Stimulated activated CD4-positive, alpha-beta T cell treated with anti-CD3 and anti-CD28 coated beads, Interleukin-1b, Interleukin-23, amount 100 ng/mL, for 48 hours (primary cell): ENCODE measurements at places on chromosomes 3 and 15.

DNA sequence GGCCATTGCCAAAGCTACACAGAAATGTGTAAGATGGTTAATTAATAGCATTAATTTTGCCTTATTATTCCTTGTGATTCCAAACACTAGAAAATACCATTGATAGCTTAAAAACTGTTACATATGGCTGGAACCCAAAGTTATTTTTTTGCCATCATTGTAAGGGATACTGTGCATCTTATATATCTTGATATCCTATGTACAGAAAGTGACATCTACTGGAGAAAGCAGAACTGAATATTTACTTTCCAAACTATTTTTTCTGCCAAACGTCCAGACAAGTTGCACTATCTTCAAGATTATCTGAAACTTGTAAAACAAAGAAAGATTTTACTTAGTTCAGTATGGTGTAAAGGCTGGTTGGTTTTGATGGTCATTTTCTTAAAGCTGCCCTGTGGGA, 33.3 kb upstream of the MEIS2 start:
- no peak for DNase-seq

DNA sequence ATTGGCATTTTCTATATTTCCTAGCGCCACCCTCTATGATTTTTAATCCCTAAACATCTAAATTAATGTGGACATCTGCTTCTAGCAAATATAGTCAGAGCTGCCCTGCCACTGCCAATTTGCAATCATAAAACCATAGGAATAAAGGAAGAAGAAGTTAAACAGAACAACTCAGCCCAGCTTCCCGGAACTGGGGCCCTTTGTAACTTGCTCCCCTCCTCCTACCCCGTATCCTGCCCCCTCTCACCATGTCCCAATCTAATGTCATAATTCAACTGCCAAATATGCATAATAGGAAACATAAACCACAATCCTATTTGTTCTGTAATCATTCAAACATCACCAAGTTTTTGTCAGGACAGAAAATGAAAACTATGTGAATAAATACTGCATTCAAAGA, 74.4 kb upstream of the ACP3 start:
- DNase-seq: no peak

- DNase-seq: peak; percentile 37
These were observed 26.4 kb downstream of the TYRO3 start for GRCh38 chr15:41585127-41586047.

- DNase-seq: no peak
These were observed 98.2 kb downstream of the PLCH1 start for GRCh38 chr3:155646669-155647068.
